Activated CD8-positive, alpha-beta memory T cell treated with anti-CD3 and anti-CD28 coated beads, Interleukin-2, amount 10 ng/mL, durations not matched to agents 7 days and 5 days (primary cell): ENCODE measurements at places on chromosomes 1 and 21. TPM values are rescaled to one million over a fixed set of nuclear protein-coding genes. Genes with fewer than 3 reads are reported as not detected.

DNA sequence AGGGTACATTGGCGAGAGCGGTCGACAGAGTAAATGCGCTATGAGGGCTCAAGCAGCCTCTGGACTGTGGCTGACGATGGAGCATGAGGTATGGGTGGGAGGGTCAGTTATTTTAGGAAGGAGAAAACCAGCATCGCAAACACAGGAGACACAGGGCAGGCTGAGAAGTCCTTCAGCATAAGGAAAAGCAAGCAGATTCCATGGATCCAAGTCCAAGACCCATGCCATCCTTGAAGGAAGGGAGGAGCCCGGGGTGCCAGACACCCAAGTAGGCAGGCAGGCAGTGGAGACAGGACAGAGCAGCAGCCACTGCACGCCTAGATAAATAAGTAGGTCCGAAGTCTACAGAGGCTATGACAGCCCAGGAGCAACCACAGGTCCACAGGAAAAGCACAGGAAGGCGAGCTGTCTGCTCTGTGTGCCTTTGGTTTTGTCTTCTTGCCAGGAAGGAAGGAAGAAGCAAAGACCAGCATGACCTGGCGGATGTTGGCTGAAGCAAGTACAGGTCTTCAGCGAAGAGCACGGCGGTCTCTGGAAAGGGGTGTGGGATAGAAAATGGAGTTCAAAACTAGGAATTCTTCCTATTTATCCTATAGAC, 76.4 kb upstream of the SLC45A1 start:
- DNase-seq: no peak

- no peak for DNase-seq
Observed at GRCh38 chr21:38077569-38077968, 161.3 kb upstream of the KCNJ6 start.

DNA sequence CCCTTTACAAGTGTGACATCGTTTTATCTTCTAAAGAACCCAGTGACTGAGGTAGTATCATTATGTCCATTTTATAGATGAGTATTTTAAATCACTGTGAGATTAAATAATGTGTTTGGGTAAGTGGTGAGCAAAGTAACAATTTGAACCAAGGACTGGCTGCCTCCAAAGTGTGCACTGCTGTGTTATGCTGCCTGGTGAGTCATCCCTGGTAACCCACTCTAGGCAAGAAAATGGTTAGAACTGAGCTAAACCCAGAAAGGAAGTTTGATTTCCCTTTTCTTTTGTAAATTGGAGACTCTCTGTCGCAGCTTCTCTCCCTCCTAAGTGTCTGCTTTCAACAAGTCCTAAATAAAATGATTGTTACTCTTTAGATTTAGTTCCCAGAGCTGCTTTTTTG, 342.8 kb upstream of the KAZN start:
- no peak for DNase-seq

DNA sequence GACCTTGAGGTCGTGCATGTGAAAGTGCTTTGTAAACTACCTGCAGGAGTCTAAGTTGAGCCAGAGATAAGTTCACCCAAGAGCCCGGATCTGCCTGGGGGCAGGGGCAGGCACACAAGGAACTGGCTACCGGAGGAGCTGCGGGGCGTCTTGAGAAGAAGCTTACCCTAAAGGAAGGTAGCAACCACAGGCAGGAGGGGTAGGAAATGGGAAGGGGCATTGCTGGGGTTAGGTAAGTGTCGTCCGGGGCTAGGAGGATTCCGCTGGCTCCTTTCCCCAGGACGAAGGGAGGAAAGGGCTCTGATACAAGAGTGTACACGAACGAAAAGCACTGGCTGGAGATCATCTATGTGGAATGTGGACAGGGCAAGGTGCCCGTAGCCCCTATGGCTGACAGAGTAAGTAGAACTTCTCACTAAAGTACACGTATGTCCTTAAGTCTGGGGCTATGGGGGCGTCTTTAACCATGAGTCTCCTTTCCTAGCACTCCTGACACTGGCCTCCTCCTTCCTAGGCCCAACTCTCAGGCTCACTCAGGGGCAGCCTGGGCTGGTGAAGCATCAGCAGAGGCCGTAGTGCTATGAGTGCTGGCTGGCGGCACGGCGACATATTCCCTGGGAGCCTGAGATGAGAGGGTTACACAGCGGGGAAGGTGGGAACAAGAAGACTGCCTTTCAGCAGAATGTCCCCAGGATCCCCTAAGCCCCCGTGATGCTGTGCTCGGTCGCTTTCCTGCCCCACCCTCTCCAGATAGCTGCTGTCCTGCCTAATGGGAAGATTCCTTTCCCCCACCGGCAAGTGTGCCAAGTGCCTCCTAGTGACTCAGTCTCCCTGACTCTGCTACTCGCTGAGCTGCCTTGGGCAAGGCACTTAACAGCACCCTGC, 9.1 kb upstream of the GALNT2 start:
- DNase-seq: no peak

Gene ERICH3
- 0.23 TPM for total RNA-seq

Gene PRUNE1
- total RNA-seq: 17.4 TPM

Gene MSH4
- total RNA-seq: 0.38 TPM

Gene KCNC4
- 9.6 TPM for total RNA-seq

Gene TPRG1L
- 8.6 TPM for total RNA-seq

Gene HSPG2
- 2.5 TPM for total RNA-seq

Gene SHE
- not detected for total RNA-seq

Gene FAM72C
- 10.9 TPM for total RNA-seq

Gene OR2T35
- total RNA-seq: not detected
